ENCODE measurements at places on chromosomes 5 and 9.

- DNase-seq: no peak
Measured at GRCh38 chr5:135037519-135038204, 3.6 kb upstream of the PITX1 start.

DNA sequence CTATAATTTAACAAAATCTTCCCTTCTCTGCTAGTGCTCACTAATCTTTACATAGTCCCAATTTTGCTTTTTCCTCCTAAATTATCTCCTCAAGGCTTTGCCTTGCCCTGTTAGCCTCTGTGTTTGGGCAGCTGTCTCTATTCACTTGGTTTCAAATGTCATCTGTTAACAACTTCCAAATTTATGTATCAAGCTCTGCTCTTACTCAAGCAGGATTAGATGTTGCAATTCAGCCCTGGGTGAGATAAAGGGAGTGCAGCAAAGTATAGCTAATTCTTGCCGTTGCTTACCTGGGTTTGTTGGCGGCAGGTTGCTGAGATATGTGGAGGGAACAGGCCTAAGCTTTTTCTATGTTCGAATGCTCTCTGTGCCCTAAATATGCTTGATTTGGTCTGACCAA lies 483.8 kb downstream of the DMAC1 start:
- DNase-seq: no peak

- no peak for DNase-seq
Measured at GRCh38 chr5:116583862-116584222, 9.2 kb upstream of the SEMA6A start.

DNA sequence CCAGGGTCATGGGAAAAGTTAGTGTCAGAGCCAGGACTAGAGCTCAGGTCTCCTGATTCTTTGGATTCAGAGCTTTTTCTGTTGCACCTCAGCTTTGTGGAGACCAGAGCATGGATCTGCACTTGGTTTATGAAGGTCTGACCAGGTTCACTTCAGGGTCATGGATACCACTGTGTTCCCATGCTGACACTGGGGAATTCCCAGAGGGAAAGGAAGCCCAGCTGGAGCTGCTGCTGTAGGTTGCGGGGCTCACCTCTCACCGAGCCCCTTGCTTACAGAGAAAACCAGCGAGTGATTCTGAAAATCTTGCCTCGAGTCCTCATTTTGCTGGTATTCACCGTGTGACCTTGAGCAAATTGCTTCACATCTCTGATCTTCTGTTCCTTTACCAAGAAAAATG lies 83.0 kb downstream of the RGS3 start:
- no peak for DNase-seq

DNA sequence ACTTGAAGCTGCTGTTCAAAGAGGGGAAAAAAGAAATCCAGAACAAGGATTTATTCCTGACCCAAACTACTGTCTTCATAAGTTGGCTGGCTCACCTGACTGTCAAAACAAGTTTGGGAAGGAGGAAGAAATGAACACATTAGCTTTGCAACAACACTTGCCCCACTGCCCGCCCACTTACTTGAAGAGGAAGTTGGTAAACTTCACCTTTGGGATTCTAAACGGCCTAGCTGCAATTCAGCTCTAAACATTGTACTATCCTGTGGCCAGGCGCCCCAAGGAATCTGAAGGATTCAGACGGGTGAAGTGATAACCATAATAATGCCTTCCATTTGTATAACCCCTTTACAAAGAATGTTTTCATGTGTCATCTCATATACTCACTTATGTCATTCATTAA lies 199.4 kb downstream of the ARRDC3 start:
- no peak for DNase-seq

DNA sequence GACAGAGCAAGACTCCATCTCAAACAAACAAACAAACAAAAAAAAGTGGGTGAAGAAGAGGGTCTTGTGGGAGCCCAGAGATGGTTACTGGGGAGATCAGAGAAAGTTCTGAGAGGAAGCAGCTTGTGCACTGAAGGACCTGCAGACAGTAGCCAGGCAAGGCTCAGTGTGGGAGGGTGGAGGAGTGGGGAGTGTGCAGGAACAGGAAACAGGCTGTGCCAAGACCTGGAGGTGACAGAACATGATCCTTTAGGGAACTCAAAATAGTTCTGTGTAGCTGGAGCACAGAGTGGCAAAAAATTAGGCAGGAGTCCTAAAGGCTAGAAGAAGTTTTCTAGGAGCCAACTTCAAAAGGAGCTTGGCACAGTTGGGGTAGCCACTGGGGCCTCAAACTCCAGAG lies 19.2 kb upstream of the NANS start:
- DNase-seq: no peak

- no peak for DNase-seq
Measured at GRCh38 chr5:10892147-10892910, 131.3 kb upstream of the DAP start.

DNA sequence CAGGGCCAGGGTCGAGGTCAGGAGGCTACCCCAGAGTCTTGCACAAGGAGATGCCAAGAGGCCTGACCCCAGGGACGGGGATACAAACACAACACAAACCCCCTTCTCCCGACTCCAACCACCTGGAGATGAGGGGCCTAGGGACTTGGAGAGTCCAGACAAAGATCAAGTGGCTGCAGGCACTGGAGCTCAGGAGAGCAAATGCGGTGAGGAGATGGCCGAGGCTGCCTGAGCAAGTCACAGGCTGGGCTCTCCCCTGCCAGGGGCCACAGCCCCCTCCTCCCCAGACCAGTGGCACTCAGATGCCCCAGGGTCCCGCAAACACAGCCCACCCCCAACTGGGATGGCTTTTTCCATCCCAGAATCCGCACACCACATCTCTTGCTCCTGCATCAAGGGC lies 15.8 kb downstream of the SH3GLB2 start:
- no peak for DNase-seq

GRCh38 chr9:35797311-35798109 lies 6.1 kb downstream of the NPR2 start:
- DNase-seq: no peak

DNA sequence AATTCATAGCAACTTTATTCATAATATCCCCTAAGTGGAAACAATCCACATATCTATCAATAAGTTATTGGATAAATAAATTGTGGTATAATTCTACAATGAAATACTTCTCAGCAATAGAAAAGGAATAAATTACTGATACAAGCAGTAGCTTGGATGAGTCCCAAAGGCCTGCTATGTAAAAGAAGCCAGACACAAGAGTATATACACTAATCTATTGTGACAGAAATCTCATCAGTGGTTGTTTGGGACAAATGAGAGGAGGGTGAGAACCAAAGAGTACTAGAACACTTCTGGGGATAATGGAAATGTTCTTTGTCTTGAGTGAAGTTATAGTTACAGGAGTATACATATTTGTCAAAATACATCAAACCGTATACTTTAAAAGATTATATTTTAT lies 119.3 kb downstream of the SNCAIP start:
- no peak for DNase-seq

DNA sequence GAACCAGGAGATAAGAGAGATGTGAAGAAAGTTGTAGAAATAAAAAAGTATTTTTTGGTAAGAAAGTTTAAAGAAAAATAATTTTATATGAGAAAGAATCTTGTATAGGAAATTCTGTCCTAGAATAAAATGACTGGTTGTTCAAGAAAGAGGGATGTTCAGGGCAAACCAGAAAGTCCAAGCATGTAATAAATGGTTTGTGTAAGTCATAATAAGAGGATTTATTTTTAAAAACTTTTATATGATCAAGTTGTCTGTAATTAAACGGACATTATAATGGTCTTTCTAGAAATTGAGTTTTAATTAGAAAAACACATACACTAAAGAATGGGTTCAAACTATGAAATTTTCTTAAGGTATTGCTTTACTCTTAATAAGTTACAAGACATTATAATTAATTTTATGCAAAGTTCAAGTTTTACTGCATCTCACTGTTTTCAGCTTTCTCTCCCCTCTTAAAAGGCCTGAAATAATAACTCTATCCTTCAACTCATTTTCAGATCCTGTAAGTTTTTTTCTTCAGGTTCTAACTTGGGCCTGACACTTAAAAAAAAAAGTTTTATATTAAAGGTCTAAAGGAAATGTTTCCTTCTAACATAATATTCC lies 56.1 kb upstream of the ZNF300 start:
- DNase-seq: no peak

DNA sequence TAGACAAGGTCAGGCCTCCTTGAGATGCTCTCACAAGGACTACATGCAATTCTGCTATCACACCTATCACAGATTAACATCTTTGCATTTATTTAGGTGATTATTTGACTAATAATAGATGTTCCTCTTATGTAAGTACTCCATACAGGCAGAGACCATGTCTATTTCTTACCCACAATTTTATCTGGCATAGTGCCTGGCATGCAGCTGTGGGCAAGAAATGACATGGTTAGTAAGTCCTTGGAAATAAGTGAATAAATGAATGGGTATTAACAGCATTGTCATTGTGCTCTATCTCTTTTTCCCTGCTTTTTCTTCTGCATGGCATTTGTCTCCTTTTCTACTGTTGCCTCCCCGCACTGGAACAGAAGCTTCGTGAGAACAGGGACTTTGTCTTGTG lies 49.4 kb downstream of the SLC22A5 start:
- DNase-seq: no peak

DNA sequence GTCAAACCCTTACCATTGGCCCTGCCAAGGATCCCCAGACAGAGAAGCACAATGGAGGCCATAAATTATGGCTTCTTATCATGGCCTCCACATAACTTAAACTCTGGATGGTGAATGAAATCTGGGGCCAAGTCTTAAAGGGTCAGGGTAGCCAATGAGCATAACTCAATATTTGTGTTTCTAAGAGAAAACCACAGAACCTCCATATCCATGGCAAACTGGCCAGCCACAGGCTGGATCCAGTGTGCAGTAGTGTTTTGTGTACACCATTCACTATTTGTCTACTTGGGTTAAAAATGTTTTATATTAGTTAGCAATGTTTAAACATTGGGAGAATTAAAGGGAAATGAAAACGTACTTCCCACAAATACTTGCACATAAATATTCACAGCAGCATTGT lies 60.8 kb downstream of the CDO1 start:
- no peak for DNase-seq

DNA sequence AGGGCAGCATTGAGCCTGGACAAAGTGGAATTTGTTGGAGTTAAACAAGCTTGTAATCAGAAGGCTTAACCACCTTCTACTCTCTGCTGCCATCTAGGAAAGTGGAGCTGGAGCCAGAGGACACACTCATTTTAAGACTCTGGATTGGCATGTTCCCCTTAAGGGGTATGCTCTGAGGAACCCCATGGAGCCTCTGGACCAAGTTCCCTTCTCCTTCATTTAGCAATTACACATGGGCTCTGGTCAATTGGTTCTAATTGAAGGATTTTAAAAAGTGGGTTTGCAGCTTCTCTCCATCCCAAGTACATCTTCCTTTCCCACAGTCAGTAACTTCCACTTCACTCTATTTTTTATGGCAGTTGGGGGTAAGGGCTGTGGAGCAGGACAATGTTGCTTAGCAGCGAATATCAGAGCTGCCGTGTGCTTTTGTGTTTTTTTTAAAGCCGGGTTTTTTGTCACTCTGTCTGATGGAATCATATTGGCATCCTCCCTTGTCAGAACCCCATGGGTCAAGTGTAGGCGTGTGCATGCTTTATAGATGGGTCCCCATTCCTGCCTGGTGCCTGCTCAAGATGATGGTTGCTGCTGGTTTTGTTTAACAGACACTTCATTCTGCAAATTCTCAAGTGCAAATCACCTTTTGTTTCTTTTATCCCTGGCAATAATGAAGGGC lies 330.7 kb upstream of the ADAMTSL1 start:
- no peak for DNase-seq

DNA sequence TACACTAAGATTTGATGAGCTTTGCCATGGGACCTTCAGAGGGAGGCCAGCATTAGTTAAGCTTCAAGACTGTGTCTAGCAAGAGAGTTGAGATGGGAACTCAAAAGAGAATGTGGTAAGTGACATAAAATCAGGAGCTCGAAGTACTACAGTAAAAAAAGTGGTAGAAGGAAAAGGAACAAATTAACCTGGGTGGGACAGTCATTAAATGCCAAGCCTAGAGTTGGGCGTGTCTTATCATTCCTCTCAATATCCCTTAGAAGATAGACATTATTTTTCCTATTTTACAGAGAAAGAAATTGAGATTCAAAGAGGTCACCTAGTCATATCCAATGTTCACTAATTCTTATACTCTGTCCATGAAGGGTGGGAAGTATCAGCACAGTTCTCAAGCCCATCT lies 3.3 kb upstream of the TXN start:
- DNase-seq: no peak

DNA sequence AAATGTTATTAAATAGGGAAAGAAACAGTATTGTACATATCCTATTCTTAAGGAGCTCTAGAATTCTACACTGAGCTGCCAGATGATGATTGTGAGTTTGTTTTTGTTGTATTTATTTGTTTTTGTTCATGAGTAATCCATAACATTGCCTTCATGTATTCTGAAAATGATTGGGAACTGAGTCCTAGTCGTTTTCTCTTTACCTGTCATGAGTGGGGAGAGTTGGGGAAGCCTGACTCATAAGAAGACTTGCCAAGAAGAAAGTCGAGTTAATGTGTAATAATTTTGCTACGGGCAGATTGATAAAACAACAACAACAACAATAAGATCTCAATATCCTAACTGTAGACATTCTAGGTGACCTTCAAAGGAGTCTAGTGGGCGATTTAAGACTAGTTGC lies 103.8 kb downstream of the ANKRD55 start:
- DNase-seq: no peak

DNA sequence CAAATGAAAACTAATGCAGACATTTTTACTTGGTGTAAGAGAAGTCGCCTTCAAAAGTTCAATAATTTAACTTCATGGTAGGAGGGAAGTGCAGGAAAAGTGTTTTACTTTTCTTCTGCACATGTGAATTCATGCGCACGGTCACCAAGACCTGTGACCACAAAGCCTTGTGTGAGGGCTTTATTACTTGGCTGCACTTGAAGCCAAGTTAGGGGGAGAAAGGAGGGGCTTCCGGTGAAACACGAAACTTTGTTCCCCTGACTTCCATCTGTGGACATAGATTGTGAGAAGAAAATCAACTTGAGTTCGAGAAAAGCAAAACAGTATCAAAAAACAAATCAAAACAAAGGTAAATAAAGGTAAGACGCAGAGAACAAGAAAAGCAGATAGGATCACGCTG lies 239.9 kb downstream of the ROR2 start:
- DNase-seq: no peak

- DNase-seq: peak; percentile 89
Measured at GRCh38 chr9:96417051-96417586, 1.1 kb downstream of the ZNF367 start.

- DNase-seq: no peak
Measured at GRCh38 chr9:20286969-20287368, 335.3 kb downstream of the MLLT3 start.

- no peak for DNase-seq
Measured at GRCh38 chr5:15592728-15593127, 92.7 kb downstream of the FBXL7 start.

GRCh38 chr9:38370176-38370575 lies 22.3 kb upstream of the ALDH1B1 start:
- DNase-seq: no peak

DNA sequence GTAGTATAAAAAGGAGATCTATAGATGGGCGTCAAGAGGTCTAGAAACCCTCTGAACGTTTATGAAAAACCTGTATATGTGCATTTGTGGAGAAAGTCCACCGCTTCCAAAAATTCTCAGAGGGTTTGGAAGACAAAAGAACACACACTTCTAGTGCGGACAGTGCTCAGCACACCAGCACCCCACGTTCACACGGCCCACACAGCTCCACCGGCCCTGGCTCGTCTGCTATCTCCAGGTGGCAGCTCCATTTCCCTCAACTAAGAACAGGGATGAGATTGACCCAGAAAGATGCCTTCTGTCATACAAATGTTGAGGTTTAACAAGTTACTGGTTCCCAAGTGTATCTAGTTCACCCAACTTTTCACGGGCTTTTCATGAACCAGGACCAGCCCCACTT lies 255.1 kb downstream of the NR2F1-AS1 start:
- DNase-seq: no peak

- DNase-seq: no peak
Measured at GRCh38 chr5:29697278-29697677, 1496.2 kb upstream of the CDH6 start.
